ENCODE measurements at places on chromosomes 11 and 22. TPM values are rescaled to one million over a fixed set of nuclear protein-coding genes. Genes with fewer than 3 reads are reported as not detected.

Gene SLC25A18
- total RNA-seq, result not detected

Gene PIH1D2
- total RNA-seq, result 0.61 TPM

Gene MMP12
- total RNA-seq, result not detected

DNA sequence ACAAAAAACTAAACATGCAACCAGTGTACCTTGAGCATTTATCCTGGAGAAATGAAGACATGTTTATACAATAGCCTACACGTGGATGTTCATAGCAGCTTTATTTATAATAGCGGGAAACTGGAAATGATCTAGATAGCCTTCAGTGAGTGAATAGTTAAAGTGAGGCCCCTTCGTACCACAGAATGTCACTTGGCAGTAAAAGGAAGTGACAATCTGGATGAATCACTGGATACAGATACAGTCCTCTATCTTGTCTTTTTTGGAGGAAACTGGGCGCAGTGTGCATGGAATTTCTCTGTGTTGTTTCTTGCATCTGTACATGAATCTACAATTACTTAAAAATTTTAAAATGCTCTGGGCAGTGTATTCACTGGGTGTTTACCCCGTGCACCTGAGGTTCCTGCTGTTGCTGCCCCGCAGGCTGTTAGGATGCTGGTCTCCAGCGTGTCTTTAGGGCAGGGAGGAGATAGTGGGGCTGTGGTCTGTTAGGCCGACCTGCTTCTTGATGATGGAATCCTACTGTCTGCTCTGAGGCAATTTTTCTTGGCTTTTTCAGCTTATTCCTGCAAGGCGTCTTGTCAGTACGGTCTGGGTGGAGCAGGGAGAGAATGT lies 23.2 kb downstream of the DERL3 start:
- no peaks in the 10 kb centered on the region for H3K27me3 ChIP-seq
- peaks cover 38% of the 10 kb centered on the region for H3K36me3 ChIP-seq
- H3K4me3 ChIP-seq, result no peak overlapping the region
- DNase-seq, result no peak

- peaks cover 54% of the 10 kb centered on the region for H3K4me1 ChIP-seq
- peak overlapping the region; percentile 99 for H3K27ac ChIP-seq
- H3K4me3 ChIP-seq, result peak overlapping the region; percentile 76
- DNase-seq, result peak; percentile 99
- H3K36me3 ChIP-seq, result peaks cover 6% of the 10 kb centered on the region
Measured at GRCh38 chr11:81869351-81870065, 864.2 kb downstream of the FAM181B start.

Gene GP1BB
- not detected for total RNA-seq

GRCh38 chr11:36155770-36156160 lies 133.5 kb downstream of the COMMD9 start:
- H3K4me3 ChIP-seq, result no peak overlapping the region
- DNase-seq, result no peak
- peaks cover 6% of the 10 kb centered on the region for H3K27me3 ChIP-seq
- no peaks in the 10 kb centered on the region for H3K36me3 ChIP-seq
- no peak overlapping the region for H3K27ac ChIP-seq
- H3K4me1 ChIP-seq, result no peaks in the 10 kb centered on the region

DNA sequence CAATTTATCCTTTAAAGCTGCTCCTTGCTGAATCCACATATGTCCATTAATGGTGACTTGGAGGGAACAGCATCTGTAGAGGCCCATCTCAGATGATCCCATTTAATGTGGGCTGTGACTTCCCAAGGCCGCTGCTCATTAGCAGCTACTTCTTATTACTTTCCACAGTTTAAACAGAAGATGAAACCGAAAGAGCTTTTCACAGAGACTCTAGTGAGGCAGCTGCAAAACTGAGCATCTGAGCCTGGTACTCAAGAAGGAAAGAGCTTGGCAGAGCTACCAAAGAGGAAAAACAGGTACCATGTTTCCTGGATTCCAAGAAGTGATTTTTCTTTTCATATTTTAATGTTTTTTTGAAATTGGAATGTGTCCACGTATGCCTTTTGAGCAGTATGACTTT lies 110.5 kb upstream of the NARS2 start:
- H3K4me1 ChIP-seq, result no peaks in the 10 kb centered on the region
- H3K27ac ChIP-seq, result no peak overlapping the region
- DNase-seq, result no peak
- H3K27me3 ChIP-seq, result peaks cover 12% of the 10 kb centered on the region
- no peak overlapping the region for H3K4me3 ChIP-seq

GRCh38 chr11:17410606-17411379 lies 22.3 kb upstream of the KCNJ11 start:
- H3K4me3 ChIP-seq, result no peak overlapping the region
- H3K27ac ChIP-seq, result no peak overlapping the region
- no peak for DNase-seq
- peaks cover 9% of the 10 kb centered on the region for H3K27me3 ChIP-seq
- H3K36me3 ChIP-seq, result no peaks in the 10 kb centered on the region
- H3K4me1 ChIP-seq, result peaks cover 9% of the 10 kb centered on the region

Gene OR10AG1
- total RNA-seq, result not detected

Gene IGLL5
- total RNA-seq, result not detected

Gene DTX4
- total RNA-seq, result 0.29 TPM

All from activated CD8-positive, alpha-beta T cell treated with anti-CD3 and anti-CD28 coated beads for 36 hours (primary cell).